ENCODE measurements at places on chromosomes 7 and 10.

DNA sequence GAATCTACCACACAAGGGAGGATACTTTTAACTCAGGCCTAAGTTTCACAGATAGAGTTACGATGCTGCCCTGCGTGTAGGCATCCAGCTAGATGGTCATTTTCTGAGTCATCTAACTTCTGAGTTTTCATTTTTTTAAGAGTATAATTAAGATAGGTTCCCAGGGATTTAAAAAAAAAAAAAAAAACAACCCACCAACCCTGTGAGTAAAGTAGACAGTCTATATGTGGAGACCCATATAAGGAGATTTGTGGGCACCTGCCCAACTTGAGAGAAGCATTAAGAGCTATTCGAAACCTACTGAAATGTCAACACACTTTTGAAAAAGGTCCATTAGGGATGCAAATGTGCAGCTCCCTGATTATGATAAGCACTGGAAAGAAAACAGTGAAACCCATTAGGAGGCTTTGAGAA lies 257.3 kb downstream of the TRIL start:
- DNase-seq, result peak; percentile 58

- no peak for DNase-seq
These were observed 14.1 kb upstream of the AMZ1 start for GRCh38 chr7:2673934-2674333.

- no peak for DNase-seq
These were observed 8.5 kb downstream of the SP8 start for GRCh38 chr7:20778063-20778721.

- no peak for DNase-seq
These were observed 641 bp upstream of the ASB13 start for GRCh38 chr10:5666841-5667630.

- DNase-seq, result no peak
These were observed 65.8 kb downstream of the ARID5B start for GRCh38 chr10:61967298-61967697.

GRCh38 chr10:114308531-114309363 lies 69.7 kb downstream of the VWA2 start:
- no peak for DNase-seq

DNA sequence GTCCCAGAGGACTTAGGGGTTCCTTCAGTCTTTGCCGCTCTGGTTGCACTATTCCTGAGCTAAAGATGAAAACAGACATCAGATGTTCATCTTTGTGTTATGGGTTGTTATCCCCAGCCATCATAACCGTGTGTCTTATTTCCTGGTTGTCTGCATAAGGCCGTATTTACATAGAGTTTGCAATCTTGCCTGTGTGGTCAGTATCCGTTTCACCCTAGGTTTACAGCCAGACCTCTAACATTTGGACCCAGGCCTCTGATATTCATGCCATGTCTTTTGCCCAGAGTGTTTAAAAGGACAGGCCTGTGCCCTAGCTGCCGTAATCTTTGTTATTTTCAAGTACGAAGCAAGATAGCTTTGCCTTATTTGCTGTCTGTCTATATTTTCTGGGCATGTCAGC lies 26.6 kb downstream of the LRRC4 start:
- DNase-seq, result no peak

DNA sequence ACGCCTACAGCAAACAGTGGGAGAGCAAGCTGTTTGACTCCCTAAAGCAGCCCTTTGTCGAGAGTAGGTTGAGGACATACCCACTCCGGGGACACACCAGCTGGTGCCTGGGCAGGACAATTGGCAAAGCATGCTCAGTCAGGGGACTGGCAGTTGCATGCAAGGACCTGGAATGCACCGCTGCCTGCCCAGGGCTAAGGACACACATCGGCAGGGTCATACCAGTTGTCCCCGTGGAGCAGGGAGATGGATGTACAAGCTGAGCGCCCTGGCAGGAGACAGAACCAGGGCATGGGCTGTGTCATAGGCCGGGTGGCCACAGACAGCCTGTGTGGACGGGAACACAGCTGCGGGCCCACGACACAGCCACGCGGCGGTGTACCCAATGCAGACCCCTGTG lies 18.3 kb upstream of the ELN start:
- no peak for DNase-seq

DNA sequence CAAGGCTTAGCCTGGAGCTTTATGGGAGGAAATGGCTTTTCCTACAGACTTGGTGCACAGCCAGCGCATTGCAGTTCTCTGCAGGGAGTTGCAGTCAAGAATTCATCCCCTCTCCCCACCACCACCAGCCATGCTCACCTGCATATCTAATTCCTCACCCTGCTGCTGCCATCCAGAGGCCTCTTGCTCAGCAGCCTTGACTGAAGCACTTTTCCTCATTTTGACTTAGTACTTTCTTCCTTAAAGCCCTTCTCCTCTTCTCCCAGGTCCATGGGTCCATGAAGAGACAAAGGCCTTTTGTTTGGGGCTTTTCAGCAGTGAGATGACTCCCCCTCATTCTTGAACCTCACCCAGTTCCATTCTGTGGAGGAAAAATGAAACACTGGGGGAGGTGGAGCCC lies 39.7 kb upstream of the GPR141 start:
- DNase-seq, result no peak
